ENCODE measurements at places on chromosomes 7 and 10.

DNA sequence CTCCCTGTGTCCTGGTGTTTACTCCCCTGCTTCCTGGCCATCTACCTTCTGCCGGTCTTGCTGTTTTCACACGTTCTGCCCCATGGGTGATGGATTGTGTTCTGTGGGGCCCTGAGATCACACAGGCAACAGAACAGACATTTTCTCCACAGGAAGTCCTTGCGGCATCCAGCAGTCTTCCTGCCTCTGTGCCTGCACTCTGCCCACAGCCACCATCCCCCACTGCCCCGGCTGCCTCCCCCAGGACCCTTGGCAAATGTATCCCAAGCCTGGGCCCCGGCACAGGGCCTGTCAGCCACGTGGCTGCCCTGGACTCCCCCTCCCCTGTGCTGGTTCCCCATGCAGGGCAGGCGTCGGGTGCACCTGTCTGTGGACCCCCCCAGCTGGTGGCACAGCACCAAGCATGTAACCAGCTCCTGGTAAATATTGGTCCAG is 184.2 kb downstream of the WDR37 start:
- no peak for DNase-seq

- no peak for DNase-seq
Measured at GRCh38 chr7:18444826-18445225, 50.7 kb upstream of the HDAC9 start.

DNA sequence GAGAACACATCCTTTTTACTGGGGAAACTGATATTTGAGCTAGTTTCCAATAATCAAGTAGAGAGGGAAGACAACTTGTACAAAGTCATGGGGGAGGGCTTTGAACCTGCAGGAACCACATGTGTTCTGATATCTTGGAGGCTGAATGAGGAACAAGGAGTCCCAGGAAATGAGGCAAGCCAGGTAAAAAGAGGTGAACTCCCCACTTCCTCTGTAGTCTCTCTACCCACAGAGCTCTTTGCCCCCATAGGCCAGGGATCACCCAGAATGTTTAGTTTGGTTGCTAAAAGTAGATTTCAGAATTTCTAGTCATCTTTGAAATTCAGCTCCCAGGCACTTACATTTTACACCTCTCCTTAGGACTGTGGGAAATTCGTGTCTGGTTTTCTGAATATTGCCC is 276.4 kb downstream of the SFMBT2 start:
- no peak for DNase-seq

GRCh38 chr10:96509017-96509641 is 4.6 kb downstream of the TLL2 start:
- DNase-seq, result no peak

DNA sequence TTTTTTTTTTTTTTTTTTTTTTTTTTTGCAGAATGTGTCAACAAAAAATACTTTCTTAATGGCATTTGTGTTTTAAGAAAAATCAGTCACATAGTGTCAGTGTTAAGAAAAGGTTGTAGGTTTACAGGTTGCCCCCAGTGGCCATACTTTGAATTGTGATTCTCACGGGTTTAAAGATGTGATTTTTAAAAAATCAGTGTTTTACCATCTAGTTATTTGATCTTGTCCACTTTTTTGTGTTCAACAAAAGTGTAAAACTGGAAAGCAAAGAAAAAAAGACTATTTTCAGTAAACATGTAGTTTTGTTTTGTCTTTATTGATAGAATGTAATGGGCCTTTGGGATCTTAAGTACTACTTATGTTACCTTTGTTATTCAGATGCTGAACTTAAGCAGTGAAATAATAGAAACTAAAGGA is 25.7 kb downstream of the SUV39H2 start:
- DNase-seq, result no peak

- DNase-seq, result no peak
Measured at GRCh38 chr10:129057856-129058663, 409.0 kb upstream of the MGMT start.

- no peak for DNase-seq
Measured at GRCh38 chr10:5530412-5530806, 5.6 kb downstream of the CALML3 start.

DNA sequence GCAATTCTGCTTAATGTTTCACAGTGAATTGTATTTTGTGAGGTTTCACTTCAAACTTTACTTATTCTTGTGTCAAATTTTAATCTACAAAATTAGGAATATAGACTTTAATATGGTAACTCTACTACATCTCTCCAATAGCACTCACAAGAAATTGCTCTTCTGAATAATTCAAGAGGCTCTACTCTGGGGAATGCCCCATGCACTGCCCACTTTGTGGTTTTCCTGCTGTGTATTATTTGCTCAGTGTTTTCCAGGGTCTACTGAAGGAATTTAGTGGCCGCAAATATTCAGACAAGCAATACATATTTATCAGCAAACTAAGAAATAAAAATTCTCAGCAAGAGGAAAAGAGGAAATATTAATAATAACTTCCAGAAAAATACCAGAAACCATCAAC is 611.4 kb downstream of the TNS3 start:
- no peak for DNase-seq

DNA sequence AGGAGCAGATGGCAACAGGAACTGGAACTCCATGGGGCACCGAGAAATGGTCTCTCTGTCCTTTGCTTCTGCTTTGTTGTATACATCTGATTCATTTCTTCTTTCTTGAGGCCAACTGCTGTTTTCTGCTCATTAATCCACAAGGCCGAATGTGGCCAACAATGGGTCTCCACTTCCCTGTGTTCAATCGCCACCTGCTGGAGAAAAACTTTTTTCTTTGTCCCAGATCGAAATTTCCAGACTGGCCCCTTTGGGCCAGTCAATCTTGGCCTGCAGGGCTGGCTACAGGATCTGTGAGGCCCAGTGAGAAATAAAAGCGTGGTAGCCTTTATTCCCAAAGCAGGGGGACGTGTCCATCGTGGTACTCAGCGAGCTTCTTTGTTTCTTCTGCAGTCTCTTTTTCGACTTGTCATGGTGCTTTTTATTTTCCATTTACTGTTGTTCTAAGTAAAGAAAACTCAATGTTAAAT is 58.8 kb downstream of the PARP12 start:
- DNase-seq, result peak; percentile 57

DNA sequence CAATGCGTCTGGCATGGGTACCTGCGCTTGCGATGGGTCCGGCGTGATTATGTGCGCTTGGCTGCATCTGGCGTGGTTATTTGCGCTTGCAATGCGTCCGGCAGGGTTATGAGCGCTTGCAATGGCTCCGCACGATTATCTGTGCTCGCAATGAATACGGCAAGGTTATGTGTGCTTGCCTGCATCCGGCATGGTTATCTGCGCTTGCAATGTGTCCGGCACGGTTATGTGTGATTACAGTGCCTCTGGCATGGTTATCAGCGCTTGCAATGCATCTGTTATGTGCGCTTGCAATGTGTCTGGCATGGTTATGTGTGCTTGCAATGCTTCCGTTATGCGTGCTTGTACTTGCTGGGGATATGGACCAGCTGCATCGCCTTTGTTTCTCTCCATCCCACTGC is 37.7 kb downstream of the RBAK start:
- no peak for DNase-seq
